Stimulated activated CD4-positive, alpha-beta T cell treated with anti-CD3 and anti-CD28 coated beads, TNF-alpha, amount 100 ng/mL, for 4 hours (primary cell): ENCODE measurements at places on chromosomes 12 and 14.

- no peak for DNase-seq
Observed at GRCh38 chr12:52392465-52393007, 7.1 kb upstream of the KRT84 start.

- no peak for DNase-seq
Observed at GRCh38 chr12:39357041-39357440, 85.9 kb downstream of the KIF21A start.

- no peak for DNase-seq
Observed at GRCh38 chr12:26711569-26711968, 121.4 kb downstream of the ITPR2 start.

GRCh38 chr12:54935235-54935951 lies 49.2 kb downstream of the TESPA1 start:
- DNase-seq: peak; percentile 24

GRCh38 chr12:104494793-104495158 lies 38.0 kb downstream of the CHST11 start:
- DNase-seq: no peak

- DNase-seq: no peak
Observed at GRCh38 chr12:124463341-124463921, 104.0 kb downstream of the NCOR2 start.

DNA sequence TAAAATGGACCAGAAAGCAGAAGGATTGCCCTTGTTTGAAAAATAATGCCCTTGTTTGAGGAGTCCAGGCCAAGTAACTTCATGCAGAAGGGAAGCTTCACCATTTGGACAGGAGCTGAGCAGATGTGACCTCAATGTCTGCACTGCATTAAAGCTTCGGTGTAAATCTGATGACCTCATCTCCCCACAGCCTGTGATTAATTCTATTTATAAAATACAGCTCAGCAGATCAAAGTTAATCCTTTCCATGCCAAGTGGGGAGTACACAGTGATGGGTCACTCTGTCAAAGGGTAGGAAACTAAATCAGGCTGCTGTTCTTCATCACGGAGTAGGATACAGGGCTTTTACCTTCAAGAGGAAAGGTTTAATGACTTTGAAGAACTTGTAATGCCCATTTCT lies 533.7 kb downstream of the RPS29 start:
- DNase-seq: no peak

DNA sequence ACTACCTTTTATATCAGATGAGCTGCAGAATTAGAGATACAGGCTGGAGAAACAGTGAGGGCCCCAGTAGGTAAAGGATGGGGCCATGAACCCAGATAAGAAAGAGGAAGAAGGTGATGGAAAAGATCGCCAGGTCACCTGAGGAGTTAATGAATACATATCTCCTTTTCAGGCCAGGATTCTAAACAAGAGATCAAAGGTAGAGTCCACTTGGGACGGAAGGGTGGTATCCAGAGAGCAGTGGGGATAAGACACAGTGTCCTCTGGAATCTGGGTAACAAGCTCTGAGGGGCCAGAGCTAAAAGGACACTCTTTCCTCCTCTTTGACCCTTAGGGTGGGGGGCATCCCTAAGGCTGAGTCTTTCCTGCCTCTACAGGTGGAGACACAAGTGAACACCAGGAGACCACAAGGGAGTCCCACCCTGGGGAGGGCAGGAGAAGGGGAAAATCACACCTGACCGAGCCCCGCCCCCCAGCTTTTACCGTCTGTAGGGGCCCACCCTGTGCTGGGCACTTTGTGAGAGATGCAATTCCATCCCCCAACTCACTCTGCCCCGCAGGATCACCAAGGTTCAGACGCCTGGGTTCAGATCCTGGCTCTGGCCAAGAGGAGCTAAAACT lies 27.3 kb downstream of the SERPINA1 start:
- no peak for DNase-seq

DNA sequence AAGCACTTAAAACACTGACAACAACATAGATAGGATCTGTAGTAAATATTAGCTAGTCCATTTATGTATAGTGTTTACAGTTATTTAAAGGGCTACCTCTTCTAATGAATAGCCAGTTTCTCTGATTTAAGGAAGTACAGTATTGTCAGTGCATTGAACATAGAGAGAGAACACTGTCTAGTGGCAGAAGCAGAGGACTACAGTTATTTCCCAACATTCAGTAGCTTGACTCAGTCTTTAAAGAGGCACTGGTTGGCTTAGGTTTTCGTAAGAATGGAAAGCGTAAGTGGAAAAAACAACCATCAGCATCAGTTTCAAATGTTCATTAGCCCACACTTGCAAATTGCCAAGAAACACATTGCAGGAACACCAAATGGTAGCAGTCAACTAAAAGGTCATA lies 125.0 kb upstream of the HMGA2 start:
- no peak for DNase-seq

DNA sequence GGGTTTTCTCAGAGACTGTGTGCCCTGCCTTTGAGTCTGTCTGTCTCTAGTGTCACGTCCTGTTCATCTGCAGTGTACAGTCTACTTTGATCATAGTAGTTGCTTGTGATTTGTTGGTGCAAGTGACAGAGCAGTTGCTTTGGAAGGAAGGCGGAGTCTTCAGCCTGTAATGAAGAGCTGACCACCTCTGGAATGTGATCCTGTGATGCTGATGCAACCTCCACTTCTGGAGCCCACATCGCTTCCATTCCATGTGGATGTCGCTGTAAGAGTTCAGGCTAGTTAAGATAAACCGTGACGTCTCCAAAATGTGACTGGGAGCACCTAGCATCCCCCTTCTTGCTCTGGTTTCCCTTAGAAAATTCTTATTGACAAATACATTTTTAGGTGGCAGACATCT lies 51.8 kb downstream of the PELI2 start:
- no peak for DNase-seq

DNA sequence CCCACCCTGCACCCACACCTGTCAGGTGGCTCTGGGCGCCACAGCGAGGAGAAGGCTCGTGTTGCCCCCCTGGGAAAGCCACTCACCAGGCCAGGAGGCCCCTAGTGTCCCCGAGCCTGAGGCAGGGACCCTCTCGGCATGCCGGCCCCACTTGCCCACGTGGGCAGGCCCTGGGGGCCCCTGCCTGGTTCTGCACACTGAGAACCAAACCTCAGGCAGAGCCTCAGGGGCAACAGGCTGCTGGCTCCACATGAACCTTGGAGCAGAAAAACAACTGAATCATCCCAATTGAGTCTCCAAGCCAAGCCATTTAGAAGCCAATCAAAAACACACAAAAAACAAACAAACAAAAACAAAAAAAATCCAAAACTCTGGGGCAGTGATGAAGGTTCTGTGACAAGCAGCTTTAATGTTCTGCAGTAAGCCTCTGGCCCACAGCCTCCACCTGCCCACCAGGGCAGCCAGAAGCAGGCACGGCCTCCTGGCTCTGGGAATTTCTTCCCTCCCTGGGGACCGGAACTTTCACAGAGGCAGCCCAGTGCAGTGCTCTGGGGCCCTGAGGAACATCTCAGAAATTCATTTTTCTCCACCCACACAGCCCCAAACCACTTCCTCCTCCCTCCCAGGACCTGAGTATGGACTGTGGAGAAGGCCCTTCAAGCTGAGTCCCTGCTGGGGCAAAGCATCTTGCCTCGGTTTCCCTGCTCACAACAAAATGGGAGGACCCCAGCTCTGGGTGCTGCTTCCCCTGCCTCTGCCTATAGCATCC lies 90.2 kb downstream of the CHGA start:
- no peak for DNase-seq

DNA sequence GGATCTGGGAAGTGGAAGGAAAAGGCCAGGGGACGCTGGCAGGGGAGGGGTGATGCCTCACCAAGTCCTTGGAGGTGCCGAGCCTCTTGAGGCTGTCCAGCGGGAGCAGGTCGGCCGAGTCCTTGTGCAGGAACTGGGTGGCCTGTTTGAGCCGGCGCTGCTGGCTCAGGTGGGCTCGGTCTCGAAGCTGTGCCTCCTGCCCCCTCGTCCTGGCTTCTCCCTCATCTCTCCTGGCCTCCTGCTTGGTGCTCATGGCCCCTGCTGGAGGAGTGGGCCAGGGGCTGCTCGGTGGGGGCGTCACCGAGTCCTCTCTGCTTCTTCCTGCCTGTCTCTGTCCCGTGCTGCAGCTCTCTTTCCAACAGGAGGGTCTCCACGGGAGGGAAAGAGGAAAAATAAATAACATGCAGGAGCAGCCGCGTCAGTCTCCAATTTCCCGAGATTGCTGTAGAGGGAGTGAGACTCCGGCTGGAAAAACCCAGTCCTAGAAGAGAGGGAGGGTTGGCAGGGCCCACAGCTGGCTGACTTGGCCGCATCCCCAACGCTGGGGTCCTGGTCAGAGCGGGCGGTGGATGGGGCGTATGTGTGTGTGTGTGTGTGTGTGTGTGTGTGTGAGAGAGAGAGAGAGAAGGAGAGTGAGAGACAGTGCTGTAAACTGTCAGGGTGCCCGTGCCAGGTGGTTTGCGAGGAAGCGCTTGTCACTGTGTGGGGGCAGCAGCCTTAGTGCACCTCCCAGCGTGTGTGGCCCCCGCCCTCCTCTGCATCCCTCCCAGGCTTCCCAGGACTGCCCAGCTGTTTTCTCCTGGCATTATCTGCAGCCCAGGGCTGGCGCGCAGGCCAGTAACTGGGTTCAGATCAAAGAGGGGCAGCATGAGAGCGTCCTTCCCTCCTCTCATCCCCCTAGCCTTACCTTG lies at the start of gene NRIP2:
Gene NRIP2 (minus strand): TSS at position 455 of the 911 bp plus-strand sequence. CDS start 52 bp downstream, at position 403.
- no peak for DNase-seq

- DNase-seq: no peak
Observed at GRCh38 chr12:63869656-63870055, 25.2 kb downstream of the SRGAP1 start.

DNA sequence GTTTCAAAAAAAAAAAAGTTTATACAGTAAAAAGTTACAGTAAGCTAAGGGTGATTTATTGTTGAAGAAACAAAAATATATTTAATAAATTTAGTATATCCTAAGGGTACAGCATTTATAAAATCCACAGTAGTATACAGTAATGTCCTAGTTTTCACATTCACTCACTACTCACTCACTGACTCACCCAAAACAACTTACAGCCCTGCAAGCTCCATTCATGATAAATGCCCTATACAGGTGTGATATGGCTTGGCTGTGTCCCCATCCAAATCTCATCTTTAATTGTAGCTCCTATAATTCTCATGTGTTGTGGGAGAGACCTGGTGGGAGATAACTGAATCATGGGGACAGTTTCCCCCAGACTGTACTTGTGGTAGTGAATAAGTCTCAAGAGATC lies 61.7 kb downstream of the TC2N start:
- no peak for DNase-seq

- DNase-seq: no peak
Observed at GRCh38 chr12:88940854-88941253, 360.6 kb upstream of the KITLG start.

DNA sequence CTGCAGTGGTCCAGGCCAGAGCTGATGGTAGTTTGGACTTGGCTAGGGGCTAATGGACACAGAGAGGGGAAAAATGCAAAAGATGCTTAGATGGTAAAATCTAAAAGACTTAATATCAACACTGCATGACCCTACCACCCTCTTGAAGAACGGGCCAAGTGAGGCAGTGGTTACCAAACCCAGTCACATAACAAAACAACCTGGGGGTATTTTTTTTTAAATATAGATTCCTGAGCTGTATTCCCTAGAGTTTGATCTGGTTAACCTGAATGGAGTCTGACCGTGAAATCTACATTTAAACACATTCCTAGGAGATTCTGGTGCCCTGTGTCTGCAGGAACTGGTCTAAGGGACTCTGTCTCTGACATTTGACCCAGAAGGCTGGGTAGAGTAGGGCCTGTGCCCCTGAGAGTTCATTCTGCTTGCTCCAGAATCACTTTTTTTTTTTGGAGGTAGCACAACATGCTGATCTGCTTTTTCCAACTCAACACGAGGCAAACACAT lies 15.7 kb downstream of the ABHD4 start:
- no peak for DNase-seq

DNA sequence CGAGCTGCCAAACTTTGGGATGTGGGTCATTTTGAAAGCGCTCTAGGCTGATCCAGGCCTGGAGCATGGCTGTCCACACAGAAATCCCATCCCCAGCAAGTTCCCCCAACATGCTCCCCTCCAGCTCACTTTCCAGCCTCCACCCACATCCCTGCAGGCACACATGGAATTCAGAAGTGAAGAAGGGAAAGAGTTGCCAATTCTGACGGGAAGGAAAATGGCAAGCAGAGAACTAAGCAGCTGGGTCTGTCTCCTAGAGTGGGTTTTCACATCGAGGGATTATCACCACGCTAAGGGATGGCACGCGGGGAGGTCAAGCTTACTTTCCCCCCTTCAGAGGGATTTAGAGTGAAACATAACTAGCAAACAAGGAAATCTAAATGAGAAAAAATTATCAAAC lies 142.3 kb downstream of the RIMBP2 start:
- no peak for DNase-seq

GRCh38 chr12:31947971-31948370 lies 11.2 kb upstream of the RESF1 start:
- no peak for DNase-seq

- no peak for DNase-seq
Observed at GRCh38 chr12:20474016-20474415, 105.7 kb downstream of the PDE3A start.
